ENCODE measurements at places on chromosomes 5 and 9. TPM values are rescaled to one million over a fixed set of nuclear protein-coding genes. Genes with fewer than 3 reads are reported as not detected.
A peak's percentile ranks its signal among the peaks of the same experiment; 100 is the strongest.

Gene TCF7
- 1.5 TPM for total RNA-seq

Gene CTSV
- not detected for total RNA-seq

Gene GPR150
- total RNA-seq, result 0.36 TPM

Gene GABRA1
- not detected for total RNA-seq

Gene TMEM232
- 2.5 TPM for total RNA-seq

Gene PNPLA7
- total RNA-seq, result 12.2 TPM

Gene SLC1A3
- total RNA-seq, result 21.8 TPM

Gene CARTPT
- total RNA-seq, result 16.3 TPM

Gene UBE2QL1
- 5.0 TPM for total RNA-seq

Gene ZDHHC11
- total RNA-seq, result 8.0 TPM

Gene SLC34A3
- total RNA-seq, result not detected

Gene PCDHGB4
- 6.1 TPM for total RNA-seq

DNA sequence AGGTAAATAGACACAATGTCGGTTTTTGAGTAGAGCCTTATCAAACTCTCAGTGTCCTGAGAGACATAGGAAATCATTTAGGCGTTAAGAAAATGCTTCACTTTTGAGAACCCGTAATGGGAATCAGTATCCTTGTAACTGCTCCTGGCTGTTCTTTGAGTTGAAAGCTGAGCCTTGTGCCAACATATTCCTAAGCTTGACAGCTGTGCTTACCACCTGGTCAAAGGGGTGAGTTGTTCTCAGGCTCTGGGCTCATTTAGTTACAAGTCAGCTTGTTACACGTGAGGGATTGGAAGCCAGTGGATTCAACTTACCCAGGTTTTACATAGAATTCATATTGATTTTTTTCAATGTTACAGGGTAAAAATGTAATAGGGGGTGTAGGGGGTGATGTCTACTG, 145.9 kb downstream of the GABRB2 start:
- DNase-seq, result no peak

- no peak for DNase-seq
These were observed 6.0 kb upstream of the PITX1 start for GRCh38 chr5:135040034-135040332.

DNA sequence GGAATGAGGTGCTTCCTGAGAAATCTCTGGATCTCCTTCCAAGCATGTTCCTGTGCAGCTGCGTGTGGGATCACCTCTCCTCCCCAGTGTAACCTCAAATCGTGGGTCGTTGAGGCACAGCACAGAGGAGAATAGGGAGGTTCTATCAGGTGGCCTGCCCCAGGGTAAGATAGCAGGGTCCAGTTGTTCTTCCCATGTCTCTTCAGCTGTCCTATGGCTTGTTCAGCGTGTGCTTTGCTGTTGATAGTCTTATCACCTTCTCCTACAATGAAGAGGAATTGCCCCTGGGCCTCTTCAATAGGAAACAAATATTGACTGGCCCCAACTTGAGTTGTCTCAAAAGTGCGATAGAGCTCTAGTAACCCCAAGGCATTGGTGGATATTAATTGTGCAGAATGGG, 22.4 kb downstream of the BAAT start:
- DNase-seq, result no peak

DNA sequence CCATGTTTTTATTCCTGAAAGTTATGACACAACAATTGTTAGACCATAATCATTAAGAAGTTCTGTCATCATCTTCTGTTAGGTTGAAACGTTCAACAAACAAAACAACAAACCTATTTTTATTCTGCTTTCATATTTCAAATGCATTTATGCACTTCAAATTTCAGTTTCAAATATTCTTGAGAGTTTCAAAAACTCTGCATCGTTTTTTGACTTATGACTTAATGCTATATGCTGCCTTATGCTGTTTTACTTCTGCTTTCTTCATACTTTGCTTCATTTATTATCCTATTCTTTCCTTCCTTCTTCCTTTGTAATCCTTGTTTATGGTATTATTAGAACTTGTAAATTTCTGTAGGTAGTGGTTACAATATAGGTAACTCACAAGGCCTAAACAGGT, 95.0 kb downstream of the PCSK1 start:
- DNase-seq, result no peak

GRCh38 chr5:32027093-32027716, 146.9 kb downstream of the GOLPH3 start:
- DNase-seq, result no peak

- no peak for DNase-seq
These were observed 33.9 kb downstream of the MAN2A1 start for GRCh38 chr5:109723606-109724005.

GRCh38 chr9:68995776-68996175, 18.1 kb downstream of the PRKACG start:
- no peak for DNase-seq

- peak; percentile 86 for DNase-seq
These were observed 45.5 kb upstream of the ZNF169 start for GRCh38 chr9:94213511-94214124.

DNA sequence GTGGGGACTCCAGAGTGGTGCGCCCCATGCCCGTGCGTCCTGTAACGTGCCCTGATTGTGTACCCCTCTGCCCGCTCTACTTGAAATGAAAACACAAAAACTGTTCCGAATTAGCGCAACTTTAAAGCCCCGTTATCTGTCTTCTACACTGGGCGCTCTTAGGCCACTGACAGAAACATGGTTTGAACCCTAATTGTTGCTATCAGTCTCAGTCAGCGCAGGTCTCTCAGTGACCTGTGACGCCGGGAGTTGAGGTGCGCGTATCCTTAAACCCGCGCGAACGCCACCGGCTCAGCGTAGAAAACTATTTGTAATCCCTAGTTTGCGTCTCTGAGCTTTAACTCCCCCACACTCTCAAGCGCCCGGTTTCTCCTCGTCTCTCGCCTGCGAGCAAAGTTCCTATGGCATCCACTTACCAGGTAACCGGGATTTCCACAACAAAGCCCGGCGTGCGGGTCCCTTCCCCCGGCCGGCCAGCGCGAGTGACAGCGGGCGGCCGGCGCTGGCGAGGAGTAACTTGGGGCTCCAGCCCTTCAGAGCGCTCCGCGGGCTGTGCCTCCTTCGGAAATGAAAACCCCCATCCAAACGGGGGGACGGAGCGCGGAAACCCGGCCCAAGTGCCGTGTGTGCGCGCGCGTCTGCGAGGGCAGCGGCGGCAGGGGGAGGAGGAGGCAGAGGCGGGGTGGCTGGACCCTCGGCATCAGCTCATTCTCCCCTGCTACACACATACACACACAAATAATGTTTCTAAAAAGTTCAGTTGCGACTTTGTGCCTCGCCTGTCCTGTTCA, 668 bp downstream of the GLIS3 start:
- peak; percentile 74 for DNase-seq

GRCh38 chr9:21605489-21605931, 123.4 kb upstream of the IFNE start:
- DNase-seq, result no peak

DNA sequence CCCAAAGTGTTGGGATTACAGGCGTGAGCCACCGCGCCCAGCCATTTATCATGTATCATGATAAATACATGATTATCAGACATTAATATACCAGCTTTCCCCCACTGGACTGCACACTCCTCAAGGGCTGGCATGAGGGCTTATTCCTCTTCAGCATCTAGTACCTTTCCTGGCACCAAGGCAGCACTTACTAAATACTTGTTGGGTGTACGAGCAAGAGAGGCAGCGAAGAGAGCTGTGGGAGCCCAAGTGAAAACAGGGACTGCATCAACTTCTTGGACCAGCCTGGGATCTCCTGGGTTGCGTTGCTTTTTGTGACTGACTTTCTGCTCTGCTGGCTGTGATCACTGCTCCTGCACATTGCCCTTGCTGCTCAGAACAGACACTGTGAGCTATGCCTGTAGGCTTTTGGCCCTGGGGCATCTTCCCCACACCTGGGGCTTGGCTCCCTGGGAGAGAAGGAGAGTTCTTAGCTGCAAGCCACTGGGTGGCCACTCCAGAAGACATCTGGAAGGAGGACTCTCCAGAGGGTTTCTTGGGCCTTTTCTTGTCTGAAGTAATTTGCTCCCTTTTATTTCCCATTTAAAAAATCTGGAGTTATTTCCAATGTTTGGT, 224.3 kb downstream of the NR3C1 start:
- DNase-seq, result no peak

- no peak for DNase-seq
These were observed 66.5 kb downstream of the COL27A1 start for GRCh38 chr9:114221706-114222465.

DNA sequence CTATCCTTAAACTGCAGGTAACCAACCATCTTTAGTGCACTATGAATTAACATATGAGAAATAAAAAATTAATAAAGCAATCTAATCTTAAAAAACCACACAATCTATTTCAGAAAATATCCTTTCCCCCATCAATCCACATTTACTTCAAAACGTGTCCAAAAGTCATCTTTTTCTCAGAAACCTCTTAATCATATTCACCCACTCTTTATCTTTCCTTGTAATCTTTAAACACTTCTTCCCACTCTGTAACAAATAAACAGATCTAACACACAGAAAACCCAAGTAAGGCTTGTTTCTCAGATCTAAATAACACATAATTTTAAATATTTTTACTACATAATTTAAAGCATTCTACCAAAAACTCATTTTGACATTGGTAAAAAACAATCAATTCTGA, 44.4 kb downstream of the EFCAB9 start:
- no peak for DNase-seq

GRCh38 chr5:77230727-77231470, 20.4 kb downstream of the PDE8B start:
- no peak for DNase-seq

- no peak for DNase-seq
These were observed 77.0 kb downstream of the CSNK1A1 start for GRCh38 chr5:149474198-149474597.

- no peak for DNase-seq
These were observed 16.7 kb downstream of the GOLGA2 start for GRCh38 chr9:128259156-128259555.
